Upper lobe of right lung (tissue), 1 donor: ENCODE measurements at places on chromosomes 2 and 18. TPM values are rescaled to one million over a fixed set of nuclear protein-coding genes. Genes with fewer than 3 reads are reported as not detected.
A peak's percentile ranks its signal among the peaks of the same experiment; 100 is the strongest.

Gene SLC4A5
- total RNA-seq, result 3.2 TPM

Gene RAB17
- 50.9 TPM for total RNA-seq

Gene PARD6G
- 6.5 TPM for total RNA-seq

DNA sequence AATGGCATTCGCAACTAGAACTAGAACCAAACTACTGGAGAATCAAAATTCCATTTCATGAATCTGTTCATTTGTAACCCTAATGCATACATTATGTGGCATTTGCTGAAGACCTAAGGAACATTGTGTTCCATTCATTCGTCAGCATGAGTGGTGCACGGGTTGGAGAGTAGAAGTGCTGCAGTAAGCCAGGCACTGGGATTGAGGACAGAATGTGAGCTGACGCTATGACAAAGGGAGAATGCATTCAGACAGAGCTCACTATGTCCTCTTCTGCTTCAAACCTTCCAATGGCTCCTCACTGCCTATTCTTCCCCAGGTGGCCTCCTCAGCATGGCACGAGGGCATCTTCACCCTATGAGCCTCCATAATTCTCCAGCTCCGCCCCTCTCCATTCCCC is 6.3 kb upstream of the MYOM1 start:
- H3K4me3 ChIP-seq, result no peak overlapping the region
- H3K36me3 ChIP-seq, result no peaks in the 10 kb centered on the region
- H3K27me3 ChIP-seq, result no peaks in the 10 kb centered on the region

- H3K27me3 ChIP-seq, result no peaks in the 10 kb centered on the region
- DNase-seq, result no peak
- H3K4me1 ChIP-seq, result peaks cover 4% of the 10 kb centered on the region
- no peak overlapping the region for H3K4me3 ChIP-seq
- H3K27ac ChIP-seq, result no peak overlapping the region
These were observed 154.4 kb downstream of the RAD51AP2 start for GRCh38 chr2:17363846-17364245.

- H3K27ac ChIP-seq, result no peak overlapping the region
- no peaks in the 10 kb centered on the region for H3K27me3 ChIP-seq
- no peaks in the 10 kb centered on the region for H3K36me3 ChIP-seq
- no peak for DNase-seq
- no peaks in the 10 kb centered on the region for H3K4me1 ChIP-seq
These were observed 2.8 kb downstream of the SERPINB12 start for GRCh38 chr18:63545000-63545399.

DNA sequence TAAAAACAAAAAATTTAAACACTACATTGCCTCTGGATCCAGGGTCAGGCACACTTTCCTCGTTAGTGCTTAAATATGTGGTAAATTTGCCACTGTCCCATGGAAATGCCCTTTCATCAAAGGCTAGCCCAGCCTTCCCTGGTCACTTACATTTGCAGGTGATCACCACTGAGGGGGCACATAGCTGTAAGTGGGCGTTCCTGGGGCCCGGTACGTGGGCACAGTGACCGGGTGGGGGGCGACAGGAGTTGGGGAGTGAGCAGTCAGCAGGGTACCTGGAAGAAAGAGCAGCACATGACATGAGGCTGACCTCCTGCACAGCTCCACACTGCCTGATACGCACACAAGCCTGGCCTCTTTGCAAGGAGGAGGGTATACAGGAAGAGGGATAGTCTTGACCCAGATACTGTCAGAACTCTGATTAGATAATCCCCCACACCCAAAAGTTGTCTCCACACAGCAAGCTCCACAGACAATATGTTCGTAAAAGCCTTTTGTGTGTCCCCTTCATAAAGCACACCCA is 40.5 kb downstream of the FAM168B start:
- no peak overlapping the region for H3K27ac ChIP-seq
- H3K27me3 ChIP-seq, result no peaks in the 10 kb centered on the region
- H3K36me3 ChIP-seq, result peaks cover 95% of the 10 kb centered on the region
- no peaks in the 10 kb centered on the region for H3K4me1 ChIP-seq
- H3K4me3 ChIP-seq, result no peak overlapping the region

- DNase-seq, result no peak
- H3K4me3 ChIP-seq, result no peak overlapping the region
- H3K4me1 ChIP-seq, result peaks cover 16% of the 10 kb centered on the region
- no peak overlapping the region for H3K27ac ChIP-seq
- H3K27me3 ChIP-seq, result no peaks in the 10 kb centered on the region
- H3K36me3 ChIP-seq, result no peaks in the 10 kb centered on the region
These were observed 222.4 kb upstream of the APCDD1 start for GRCh38 chr18:10232062-10232461.

DNA sequence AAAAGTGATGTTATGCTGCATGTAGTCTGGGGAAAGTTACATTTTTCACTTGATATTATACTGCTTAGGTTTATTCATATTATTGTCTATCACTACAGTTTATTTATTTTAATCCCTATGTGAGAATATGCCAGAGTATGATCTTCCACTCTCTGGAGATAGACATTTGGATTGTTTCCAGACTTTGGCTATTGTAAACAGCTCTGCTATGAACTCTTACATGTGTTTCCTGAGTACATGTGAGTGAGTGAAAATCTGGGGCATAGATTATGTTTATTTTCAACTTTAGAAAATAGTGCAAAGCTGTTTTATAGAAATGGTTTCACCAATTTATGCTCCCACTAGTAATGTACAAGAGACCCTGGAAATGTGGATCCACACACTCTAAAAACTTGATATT is 49.0 kb upstream of the EPAS1 start:
- no peaks in the 10 kb centered on the region for H3K27me3 ChIP-seq
- peaks cover 13% of the 10 kb centered on the region for H3K4me1 ChIP-seq

GRCh38 chr18:5895876-5896740 is 786 bp upstream of the TMEM200C start:
- no peak overlapping the region for H3K27ac ChIP-seq
- DNase-seq, result peak; percentile 71
- H3K4me1 ChIP-seq, result peaks cover 7% of the 10 kb centered on the region
- no peaks in the 10 kb centered on the region for H3K36me3 ChIP-seq
- H3K27me3 ChIP-seq, result peaks cover 70% of the 10 kb centered on the region
- peak overlapping the region; percentile 44 for H3K4me3 ChIP-seq

DNA sequence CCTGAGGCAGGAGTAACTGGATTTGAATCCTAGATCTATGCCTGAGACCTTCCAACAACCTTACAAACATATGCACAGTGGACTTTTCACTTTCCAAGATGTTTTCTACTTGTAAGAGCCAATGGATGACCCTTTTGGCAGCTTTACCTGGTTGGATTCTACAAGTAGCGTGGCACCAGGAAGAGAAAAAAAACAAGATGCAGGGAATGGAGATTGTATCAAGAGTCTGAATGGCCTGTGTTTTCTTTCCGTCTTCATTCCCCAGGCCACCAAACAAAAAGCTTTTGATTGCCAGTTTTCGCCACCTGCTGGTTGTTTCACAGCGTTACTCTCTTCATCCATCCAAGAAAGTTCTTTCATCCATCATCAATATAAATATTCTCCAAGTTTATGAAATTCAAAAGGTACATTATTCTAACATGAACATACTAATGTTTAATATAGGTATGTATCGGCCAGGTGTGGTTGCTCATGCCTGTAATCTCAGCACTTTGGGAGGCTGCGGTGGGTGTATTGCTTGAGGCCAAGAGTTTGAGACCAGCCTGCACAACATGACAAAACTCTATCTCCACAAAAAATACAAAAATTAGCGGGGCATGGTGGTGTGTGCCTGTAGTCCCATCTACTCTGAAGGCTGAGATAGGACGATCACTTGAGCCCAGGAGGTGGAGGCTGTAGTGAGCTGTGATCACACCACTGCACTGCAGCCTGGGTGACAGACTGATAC is 3.5 kb upstream of the BCL2 start:
- H3K4me3 ChIP-seq, result no peak overlapping the region
- no peaks in the 10 kb centered on the region for H3K36me3 ChIP-seq
- peaks cover 22% of the 10 kb centered on the region for H3K4me1 ChIP-seq
- no peak for DNase-seq

- no peaks in the 10 kb centered on the region for H3K36me3 ChIP-seq
- H3K27me3 ChIP-seq, result no peaks in the 10 kb centered on the region
- H3K4me1 ChIP-seq, result no peaks in the 10 kb centered on the region
- no peak for DNase-seq
- H3K4me3 ChIP-seq, result no peak overlapping the region
These were observed 160.9 kb upstream of the COL3A1 start for GRCh38 chr2:188813315-188813714.
